ENCODE measurements at places on chromosomes 16 and 17.

GRCh38 chr16:57364143-57364542 lies 5.6 kb downstream of the CCL22 start:
- DNase-seq: no peak

DNA sequence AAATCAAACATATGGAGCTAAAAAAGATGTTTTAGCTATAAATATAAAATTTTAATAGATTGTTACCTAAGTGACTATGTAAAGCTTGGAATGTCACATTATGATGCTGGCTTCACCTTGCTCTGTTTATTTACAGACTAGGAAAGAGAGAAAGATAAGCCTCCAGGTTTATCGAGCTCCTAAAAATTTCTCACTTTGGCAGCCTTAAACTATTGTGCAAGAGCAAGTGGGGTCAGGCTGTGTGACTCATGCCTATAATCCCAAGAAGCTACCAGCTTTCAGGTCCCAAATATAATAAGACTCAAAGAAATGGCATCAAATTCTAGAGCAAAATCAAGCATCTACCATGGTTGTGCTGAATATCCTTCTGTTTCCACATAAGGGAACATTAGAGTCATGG lies 34.3 kb upstream of the PRSS54 start:
- no peak for DNase-seq

DNA sequence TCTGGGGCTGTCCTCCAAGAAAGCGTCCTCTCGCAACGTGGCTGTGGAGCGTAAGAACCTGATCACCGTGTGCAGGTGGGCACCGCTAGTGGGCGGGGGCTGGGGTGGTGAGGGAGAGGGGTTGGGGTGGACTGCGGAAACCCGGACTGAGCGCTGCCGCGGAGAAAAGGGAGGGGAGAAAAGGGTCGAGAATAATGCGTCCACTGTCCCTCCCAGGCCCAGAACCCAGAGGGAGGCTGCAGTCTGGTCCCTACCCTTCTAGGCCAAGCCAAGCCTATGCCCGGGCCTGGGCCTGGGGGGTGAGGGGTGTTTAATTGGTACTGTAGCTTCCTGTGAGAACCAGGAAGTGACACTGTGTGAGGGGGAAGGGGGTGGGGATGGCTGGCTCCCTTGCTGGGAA lies 464 bp downstream of the RUNDC3A start:
- DNase-seq: no peak

DNA sequence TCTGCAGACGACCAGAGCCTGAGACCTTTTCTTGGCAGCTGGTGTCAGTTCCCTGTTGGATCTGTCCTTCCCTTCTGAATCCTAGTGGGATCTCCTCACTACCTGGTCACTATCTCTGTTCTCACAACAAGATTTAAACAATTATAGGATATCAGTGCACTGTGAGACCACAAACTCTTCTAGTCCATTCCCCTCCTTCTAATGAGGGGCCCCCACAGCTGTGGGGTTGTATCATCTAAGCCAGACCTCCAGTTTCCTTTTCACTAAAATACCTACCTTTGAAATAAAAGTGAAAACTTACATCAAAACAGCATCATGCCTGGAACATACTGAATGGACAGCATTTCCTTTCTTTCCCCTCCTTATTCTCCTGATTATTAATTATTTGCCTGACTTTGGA lies 233.2 kb downstream of the PRKCA start:
- DNase-seq: no peak

DNA sequence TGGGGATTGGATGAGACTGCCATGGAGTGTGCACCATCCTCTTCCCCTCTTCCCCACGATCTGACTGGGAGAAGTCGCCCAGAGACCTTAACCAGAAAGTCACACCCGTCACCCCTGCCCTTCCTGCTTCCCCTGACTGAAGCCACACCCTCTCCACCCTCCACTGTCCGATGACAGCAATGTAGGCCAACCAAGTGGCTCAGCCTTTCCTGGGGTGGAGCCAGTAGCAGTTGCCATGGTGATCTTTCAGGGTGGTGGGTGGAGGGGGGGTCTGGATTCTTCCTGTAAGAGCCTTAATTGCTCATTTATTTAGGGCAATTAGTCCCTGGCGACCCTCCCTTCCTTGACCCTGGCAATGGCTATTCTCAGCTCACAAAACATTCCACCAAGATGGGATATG lies 37.5 kb upstream of the PHB1 start:
- no peak for DNase-seq

- no peak for DNase-seq
Measured at GRCh38 chr16:66026211-66026610, 340.3 kb upstream of the CDH5 start.

GRCh38 chr17:7078711-7079110 lies 1.3 kb downstream of the CLEC10A start:
- no peak for DNase-seq

DNA sequence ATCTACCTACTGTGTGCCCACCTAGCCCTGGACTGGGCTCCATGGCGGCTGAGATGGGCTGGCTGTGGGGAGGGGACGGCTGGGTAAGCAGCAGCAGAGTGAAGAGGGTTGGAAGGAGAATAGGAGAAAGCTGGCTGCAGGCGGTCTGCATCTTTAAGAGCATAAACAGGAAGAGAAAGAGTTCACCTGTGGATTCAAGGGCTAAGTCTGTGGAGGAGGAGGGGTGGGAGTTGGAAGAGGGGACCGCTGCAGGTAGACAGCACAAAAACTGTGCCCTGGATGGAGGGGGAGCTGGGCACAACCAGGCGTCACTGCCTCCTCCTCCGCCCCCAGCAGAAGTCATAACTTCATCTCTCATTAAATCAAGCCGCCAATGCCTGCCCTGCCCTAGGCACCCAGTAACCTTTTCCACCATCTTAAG lies 677 bp downstream of the SLC13A2 start:
- DNase-seq: no peak

DNA sequence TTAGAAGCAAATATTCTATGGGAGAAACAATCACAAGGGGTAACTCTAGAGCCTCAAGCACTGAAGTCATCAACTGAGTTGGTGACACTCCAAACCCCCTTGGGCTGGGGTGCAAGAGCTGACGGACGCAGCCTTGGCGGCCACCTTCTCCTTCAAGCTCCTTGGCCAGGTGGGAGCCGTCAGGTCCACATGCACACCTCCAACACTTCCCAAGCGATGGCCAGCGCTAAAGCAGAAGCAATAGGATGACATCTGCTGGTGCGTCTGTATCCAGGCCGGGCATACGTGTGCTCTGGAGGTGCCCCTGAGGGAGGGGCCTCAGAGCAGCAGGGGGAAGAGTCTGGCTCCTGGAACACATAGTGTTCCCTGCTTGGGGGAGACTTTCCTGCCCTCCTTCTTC lies 12.2 kb upstream of the FOXJ1 start:
- no peak for DNase-seq

DNA sequence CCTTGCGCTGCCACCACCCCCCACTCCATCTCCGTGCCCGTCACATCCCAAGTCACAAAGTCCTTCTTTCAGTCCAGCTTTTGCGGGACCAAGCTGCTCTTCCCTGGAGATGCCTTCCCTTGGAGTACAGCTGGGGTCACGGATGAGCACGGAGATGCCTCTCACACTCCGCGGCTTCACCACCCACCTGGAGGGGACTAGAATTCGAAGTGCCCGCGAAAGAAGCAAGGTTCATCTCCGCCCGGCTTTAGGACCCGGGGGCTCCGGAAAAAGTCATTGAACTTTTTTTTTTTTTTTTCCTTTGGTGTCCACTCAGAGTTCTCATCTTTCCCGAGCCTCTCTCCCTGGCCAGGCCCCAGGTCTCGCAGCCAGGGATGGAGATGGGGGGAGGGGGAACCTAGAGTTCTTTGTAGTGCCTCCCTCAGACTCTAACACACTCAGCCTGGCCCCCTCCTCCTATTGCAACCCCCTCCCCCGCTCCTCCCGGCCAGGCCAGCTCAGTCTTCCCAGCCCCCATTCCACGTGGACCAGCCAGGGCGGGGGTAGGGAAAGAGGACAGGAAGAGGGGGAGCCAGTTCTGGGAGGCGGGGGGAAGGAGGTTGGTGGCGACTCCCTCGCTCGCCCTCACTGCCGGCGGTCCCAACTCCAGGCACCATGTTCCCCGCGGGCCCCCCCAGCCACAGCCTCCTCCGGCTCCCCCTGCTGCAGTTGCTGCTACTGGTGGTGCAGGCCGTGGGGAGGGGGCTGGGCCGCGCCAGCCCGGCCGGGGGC lies at the start of gene FKBP10:
Gene FKBP10, plus strand, starts transcription at position 624 of the 771 bp plus-strand sequence. Its CDS starts 31 bp downstream, at position 655.
- DNase-seq: no peak

DNA sequence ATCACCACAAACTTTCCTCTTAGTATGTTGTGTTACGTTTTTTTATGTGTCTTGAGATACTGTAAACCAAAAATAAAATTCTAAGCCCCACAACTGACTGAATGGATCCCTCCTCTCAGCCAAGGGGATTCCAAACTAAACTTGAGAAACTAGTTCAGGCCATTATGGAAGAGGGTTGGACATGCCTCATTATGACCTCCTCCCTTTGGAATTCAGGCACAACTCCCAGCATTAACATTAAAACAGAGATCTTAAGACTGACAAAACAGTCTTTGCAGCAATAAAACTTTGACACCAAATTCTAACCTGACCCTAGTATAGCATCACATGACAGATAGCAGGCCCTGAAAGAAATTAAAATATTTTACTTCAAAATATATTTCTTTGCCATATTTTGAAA lies 51.1 kb upstream of the SLC47A1 start:
- DNase-seq: no peak

- no peak for DNase-seq
Measured at GRCh38 chr16:79843631-79844043, 243.1 kb upstream of the MAF start.

DNA sequence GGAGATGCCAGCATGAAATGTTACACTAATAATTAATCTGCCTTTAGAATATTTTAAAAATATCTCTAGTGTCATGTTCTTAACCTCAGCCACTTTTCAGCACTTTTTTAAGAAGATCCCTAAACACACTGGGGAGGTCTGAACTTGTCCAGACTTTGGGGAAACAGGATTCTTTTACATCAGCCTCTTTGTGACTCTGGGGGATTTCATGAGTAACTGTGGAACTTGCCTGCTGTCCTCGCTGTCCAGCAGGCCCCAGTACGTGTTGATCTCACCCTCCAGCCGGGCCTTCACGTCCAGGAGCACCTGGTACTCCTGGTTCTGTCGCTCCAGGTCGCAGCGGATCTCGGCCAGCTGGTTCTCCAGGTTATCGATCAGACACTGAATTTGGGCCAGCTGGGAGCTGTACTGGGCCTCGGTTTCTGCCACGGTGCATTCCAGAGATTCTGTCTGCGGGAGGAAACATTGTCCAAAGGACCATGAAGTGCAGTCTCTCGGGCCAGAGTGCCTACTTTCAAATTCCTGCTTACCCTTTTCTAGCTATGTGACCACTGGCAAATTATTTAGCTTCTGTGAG lies 5.5 kb downstream of the KRT40 start:
- DNase-seq: no peak

GRCh38 chr16:27816561-27816960 lies 247.0 kb downstream of the GSG1L start:
- no peak for DNase-seq

GRCh38 chr16:66936889-66937554 lies 1.7 kb downstream of the CES2 start:
- no peak for DNase-seq

DNA sequence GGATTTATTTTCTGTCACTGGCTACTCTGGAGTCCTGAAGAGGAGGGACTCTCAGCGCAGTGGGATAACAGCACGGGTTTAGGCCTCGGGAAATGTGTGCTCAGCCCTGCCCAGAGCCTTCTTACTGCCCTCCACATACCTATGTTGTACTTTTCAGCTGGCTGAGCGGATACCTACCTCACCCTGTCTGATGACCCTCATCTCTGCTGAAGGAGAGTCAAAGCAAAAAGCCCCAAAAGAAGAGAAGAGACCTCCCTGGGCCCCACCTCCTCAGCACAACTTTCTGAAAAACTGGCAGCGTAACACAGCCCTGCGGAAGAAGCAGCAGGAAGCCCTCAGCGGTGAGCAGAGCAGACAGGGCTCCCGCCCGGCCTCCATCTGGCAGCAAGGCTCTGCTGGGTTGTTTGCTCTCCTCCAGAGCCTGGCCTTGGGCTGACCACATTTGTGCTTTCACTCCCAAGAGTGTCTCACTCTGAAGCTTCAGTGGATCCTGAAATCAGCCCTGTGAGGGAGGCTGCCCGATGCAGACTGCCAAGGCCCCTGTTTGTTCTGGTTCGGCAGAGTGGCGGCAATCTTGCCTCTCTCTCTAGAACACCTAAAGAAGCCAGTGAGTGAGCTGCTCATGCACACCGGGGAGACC lies 10.3 kb downstream of the MYCBPAP start:
- no peak for DNase-seq

GRCh38 chr16:67006930-67007658 lies 18.7 kb downstream of the CES4A start:
- DNase-seq: no peak
